Right kidney (tissue), 9 donors: ENCODE measurements at places on chromosomes 2 and 18.

DNA sequence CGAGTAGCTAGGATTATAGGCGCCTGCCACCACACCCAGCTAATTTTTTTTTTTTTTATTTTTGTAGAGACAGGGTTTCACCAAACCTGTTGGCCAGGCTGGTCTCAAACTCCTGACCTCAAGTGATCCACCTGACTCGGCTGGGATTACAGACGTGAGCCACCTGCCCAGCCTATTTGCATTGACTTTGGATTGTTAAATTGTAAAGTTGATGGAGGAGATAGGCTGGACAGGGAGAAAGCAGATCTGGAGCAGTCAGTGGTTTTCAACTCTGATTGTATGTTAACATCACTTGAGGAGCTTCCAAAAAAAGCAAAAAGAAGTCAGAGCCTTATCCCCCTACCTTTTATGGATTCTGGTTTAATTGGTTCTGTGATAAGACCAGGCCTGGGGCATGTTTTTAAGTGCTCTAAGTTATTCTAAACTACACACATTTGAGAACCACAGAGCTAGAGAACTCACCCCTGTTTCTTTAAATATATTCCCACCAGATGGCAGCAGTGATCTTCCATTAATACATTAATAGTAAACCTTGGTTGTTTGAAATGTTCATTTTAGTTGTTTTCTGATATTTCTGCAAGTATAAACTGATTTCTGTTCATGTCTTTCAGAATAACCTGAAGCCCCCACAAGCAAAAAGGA, 7.5 kb downstream of the C2orf49 start:
- no peak for DNase-seq

DNA sequence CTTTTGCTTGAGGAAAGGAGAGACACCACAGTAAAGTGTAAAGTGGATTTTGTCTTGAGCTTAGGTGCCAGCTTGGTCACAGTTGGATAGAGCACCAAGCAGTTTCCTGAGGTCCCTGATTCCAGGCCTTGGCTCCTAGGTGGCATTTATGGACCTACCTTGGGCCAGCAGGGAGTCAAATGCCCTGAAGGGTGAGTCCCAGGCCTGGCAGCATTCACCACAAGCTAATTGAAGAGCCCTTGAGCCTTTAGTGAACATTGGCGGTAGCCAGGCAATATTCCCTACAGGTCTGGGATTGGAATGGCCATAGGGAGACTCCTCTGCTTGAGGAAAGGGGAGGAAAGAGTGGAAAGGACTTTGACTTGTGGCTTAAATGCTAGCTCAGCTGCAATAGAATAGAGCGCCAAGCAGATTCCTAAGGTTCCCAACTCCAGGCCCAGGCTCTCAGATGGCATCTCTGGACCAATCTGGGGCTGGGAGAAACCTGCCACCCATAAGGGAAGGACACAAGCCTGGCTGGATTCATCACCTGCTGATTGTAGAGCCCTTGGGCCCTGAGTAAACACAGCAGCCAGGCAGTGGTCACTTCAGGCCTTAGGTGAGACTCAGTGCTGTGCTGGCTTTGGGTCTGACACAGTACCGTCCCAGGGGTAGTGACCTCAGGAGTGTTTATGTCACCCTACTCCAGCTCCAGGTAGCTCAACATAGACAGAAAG, 137.5 kb upstream of the OTOS start:
- no peak for DNase-seq

DNA sequence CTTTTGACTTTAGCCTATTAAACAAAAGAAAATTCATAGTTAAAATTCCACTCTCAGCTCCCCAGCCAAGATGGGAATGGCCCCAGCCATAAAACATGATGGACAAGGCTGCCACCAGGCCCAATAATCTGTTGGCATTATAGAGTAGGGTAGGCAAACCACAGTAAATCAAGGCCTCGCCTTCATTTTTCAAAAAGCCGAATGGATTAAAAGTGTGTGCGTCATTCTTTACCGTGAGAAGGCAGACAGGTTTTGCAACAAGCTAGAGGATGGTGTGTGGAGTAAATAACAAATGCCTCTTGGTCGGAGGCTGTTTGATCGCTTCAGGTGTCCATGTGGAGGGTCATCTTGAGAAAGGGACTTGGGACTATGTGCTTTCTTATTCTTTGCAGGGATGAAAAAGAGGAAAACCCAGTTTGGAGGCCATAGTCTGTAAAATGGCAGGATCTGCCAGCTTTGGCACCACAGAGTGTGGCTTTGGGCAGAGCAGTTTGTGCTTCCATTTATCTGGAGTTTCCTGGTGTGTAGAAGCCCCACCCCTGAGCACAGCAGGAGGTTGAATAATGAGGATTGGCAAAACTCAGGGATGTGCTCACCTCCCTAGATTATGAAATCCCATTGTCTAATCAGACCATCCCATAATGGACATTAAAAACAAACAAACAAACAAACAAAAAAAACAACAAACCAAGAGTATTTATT, 57.1 kb upstream of the ITGB6 start:
- DNase-seq, result peak; percentile 30

DNA sequence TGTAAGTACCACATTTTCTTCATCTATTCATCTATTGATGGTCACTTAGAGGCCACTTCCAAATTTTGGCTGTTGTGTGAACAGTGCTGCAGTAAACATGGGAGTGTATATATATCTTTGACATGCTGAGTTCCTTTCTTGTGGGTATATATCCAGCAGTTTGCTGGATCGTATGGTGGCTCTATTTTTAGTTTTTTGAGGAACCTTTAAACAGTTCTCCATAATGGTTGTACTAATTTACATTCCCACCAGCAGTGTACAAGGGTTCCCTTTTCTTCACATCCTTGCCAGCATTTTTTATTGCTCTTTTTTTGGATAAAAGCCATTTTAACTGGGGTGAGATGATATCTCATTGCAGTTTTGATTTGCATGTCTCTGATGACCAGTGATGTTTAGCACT, 7.3 kb upstream of the ATP5MC3 start:
- DNase-seq, result no peak

DNA sequence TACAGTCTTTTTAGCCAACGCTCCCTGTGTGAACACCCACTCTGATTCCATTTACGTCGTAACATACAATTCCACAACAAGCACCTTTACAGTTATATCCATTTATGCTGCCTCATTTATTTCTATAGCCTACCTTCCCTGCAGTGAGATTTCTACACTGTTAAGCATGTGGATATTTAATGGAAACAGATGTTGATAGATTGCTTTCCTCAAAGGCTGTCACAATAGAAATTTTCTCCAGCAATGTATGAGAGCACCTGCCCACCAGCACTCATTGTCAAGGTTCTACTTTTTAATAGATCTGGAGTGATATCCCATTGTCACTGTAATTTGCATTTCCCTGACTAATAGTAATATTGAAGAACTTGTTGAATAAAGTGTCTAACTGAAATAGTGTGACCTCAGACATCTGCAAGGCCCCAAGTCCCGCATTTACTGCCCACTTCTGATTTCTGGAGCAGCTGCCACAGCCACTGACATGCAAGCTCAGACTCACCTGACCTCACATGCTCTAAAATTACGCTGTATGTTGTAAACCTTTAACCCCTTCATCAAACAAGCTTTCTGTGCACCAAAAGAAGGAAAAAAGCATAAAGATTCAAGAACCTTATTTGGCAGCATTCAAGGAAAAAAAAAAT, 295.1 kb downstream of the CNTNAP5 start:
- DNase-seq, result no peak

GRCh38 chr2:270861-271260, 6.1 kb downstream of the ACP1 start:
- DNase-seq, result no peak

DNA sequence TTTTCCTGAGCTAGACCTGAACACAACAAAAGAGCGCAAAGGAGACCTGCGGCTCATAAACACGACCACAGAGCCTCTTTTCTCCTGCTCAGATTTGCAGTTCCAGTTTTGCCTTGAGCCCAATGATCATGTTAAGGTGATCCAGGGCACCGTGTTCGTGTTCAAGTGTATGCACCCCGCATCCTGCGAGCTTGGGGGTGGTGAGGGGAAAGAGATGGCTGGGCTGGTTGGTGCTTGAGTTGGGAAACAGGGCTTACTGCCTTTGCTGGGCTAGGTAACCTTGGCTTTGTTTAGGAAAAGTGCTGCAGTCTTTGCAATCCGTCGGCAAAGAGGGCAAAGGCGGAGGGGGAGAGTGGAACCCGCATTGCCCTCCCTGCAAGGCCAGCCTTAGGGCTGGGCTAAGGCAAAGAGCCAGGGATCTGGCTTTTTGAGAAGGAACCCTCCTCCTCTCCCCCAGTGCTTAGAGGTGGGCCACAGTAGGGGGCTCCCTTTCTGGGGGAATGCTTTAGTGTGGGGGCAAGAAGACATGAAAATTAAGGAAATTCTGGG, 1.3 kb downstream of the HOXD10 start:
- DNase-seq, result no peak

DNA sequence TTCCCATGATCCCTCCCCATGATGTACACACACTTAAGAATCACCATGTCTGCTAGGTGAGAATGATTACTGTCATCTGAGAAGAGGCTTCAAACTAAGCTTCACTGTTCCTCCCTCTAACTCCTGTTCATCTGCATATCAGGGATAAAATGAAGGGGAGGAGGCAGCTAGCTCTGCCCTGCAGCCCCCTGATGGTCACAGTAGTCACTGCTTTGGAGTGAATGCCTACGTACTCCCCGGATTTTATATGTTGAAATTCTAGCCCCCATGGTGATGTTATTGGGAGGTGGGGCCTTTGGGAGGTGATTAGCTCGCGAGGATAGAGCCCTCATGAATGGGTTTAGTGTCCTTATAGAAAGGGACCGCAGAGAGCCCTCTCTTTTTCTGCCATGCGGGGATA, 156.4 kb downstream of the NCKAP5 start:
- DNase-seq, result no peak

GRCh38 chr18:73924836-73925235, 222.8 kb downstream of the FBXO15 start:
- DNase-seq, result no peak

GRCh38 chr2:241095594-241096290, 6.3 kb downstream of the MTERF4 start:
- no peak for DNase-seq

GRCh38 chr18:13436576-13436975, 218.0 kb downstream of the LDLRAD4 start:
- DNase-seq, result no peak

DNA sequence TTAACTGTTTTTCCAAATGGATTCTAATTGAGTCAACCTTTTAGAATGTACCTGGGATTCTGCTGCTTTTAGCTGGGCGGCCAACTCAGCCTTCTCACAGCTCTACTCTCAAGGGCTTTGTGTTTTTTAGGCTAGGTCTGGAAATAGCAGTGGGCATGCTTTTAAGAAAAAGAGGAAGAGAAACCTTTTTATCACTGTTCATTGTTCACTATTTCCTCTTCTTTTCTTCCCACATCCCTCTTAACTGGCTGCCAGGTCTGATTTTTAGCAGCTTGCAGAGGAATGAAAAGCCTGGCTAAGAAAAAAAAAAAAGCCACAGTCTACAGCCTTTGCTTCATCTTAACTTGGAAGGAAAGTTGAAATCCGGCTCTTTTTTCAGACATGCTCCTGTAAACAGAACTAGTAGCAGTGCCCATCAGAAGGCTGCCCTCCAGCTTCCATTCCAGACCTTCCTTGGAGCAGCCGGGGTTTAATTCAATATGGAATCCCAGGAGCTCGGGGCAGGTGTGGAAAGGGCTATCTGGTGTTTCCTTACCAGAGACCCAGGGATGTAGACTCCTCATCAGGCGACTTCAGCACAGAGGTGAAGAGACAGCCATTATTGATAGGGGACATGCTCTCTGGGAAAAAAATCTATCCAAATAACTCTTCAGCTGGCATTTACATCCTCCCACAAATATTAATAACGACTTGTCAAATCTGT, 230.7 kb downstream of the MYO3B start:
- no peak for DNase-seq

- no peak for DNase-seq
These were observed 312.1 kb upstream of the MYT1L start for GRCh38 chr2:2642906-2643890.

GRCh38 chr2:28681158-28681571, 70.5 kb upstream of the PPP1CB start:
- DNase-seq, result no peak

DNA sequence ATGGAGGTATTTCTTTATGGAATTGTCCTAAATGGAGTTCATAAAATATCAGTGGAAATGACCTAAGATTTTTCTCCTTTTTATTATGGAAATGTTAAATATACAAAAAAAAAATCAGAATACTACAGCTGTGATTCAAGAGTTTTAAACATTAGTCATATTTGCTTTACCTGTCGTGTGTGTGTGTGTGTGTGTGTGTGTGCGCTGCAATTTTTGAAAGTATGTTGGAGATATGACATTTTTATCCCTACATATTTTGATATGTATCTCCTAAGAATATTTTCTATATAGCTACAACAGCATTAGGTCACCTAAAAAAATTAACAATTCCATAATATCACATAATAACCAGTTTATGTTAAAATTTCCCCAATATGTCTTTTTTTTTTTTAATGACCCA, 85.5 kb downstream of the FAM117B start:
- DNase-seq, result no peak
